ENCODE measurements at places on chromosomes 7 and 10. TPM values are rescaled to one million over a fixed set of nuclear protein-coding genes. Genes with fewer than 3 reads are reported as not detected.

POLR2J2 gene
- total RNA-seq, result 11.6 TPM

CACNA2D1 gene
- 18.7 TPM for total RNA-seq

DNA sequence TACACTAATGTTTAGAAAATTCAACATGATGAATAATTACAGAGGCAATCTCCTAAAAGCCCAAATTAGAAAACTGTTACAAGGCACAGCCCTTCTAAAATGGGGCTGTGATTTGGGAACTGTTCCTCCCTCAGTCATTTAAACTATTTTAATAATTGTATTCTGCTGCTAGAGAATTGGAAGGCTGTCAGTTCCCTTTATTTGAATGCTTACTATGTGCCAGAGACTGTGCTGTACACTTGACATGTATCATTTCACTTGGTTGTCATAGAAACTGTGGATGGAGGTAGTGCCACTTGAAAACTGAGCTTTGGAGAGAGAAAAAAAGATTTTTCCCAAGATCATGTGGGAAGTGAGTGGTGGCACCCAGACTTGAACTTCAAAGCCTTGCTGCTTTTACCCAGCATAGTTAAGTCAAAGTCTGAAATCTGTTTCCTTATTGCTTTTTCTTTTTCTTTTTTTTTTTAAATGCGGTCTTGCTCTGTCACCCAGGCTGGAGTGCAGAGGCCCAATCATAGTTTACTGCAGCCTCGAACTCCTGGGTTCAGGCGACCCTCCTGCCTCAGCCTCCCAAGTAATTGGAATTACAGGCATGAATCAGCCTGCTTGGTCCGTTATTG is 23.6 kb downstream of the UBE2D1 start:
- no peaks in the 10 kb centered on the region for H3K27me3 ChIP-seq
- DNase-seq, result no peak
- no peak overlapping the region for H3K4me3 ChIP-seq
- peaks cover 20% of the 10 kb centered on the region for H3K36me3 ChIP-seq
- H3K4me1 ChIP-seq, result peaks cover 63% of the 10 kb centered on the region

GRCh38 chr10:29202386-29202940 is 86.4 kb upstream of the LYZL1 start:
- no peaks in the 10 kb centered on the region for H3K36me3 ChIP-seq
- no peak for DNase-seq
- no peaks in the 10 kb centered on the region for H3K27me3 ChIP-seq
- H3K4me3 ChIP-seq, result no peak overlapping the region
- H3K27ac ChIP-seq, result no peak overlapping the region

GRCh38 chr10:60139798-60140566 is 233.6 kb upstream of the CCDC6 start:
- H3K27ac ChIP-seq, result no peak overlapping the region
- H3K36me3 ChIP-seq, result no peaks in the 10 kb centered on the region
- H3K4me3 ChIP-seq, result no peak overlapping the region
- no peak for DNase-seq

DNA sequence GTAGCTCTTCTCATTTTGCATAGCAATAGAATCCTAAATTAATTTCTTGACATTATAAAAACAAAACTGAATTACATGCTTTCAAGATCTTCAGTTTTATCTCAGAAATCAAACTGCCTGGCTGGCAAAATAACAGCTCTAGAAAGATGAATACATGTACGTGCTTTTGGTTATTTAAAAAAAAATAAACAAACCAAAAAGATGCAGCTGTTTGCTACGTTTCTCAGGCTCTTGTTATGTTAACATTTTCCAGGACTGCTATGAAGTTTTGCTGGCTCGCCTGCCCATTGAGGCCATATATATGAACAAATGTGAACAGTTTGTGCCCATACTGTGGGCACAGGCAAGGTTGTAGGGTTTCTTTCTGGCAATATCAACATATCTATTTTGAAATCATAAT is 86.6 kb downstream of the ODAD2 start:
- H3K4me1 ChIP-seq, result no peaks in the 10 kb centered on the region
- H3K27ac ChIP-seq, result no peak overlapping the region
- H3K4me3 ChIP-seq, result no peak overlapping the region
- DNase-seq, result no peak
- no peaks in the 10 kb centered on the region for H3K36me3 ChIP-seq

DNA sequence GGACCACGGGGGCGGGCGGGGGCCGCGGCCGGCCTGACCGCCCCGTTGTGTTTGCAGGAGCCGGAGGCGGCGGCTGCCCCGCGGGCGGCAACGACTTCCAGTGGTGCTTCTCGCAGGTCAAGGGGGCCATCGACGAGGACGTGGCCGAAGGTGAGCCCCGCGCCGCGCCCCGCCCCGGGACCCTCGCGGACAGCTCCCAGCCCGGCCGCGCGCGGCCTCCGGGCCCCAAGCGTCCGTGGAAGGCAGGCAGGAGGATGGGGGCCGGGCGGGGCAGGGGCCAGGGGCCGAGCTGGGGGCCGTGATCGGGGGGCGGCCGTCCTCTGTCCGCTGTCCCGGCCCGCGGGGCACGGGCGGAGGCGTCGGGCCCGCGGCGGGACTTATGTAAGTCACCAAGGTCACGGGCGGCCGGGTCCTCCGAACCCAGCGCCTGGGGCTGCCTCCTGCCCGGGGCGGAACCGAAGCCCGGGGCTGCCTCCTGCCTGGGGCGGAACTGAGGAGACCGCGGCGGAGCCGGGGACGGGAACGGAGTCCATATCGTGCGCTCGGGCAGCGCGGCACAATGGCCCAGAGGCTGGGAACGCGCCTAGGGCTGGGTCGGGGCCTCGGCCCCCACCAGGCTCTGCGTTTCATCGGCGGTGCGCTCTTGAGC is 497 bp downstream of the PPP2R2D start:
- peak overlapping the region; percentile 99 for H3K27ac ChIP-seq
- DNase-seq, result peak; percentile 95
- H3K4me1 ChIP-seq, result peaks cover 76% of the 10 kb centered on the region
- H3K36me3 ChIP-seq, result no peaks in the 10 kb centered on the region

GRCh38 chr7:4154882-4155535 is 527.1 kb upstream of the FOXK1 start:
- H3K4me3 ChIP-seq, result no peak overlapping the region
- no peak overlapping the region for H3K27ac ChIP-seq

All from spleen (tissue), 13 donors.